ENCODE measurements at places on chromosomes 2 and 18. TPM values are rescaled to one million over a fixed set of nuclear protein-coding genes. Genes with fewer than 3 reads are reported as not detected.

The CPLX4 gene
- not detected for total RNA-seq

The LINC00305 gene
- not detected for total RNA-seq

The PLCD4 gene
- total RNA-seq = 1.0 TPM

The CXCR1 gene
- total RNA-seq = 5.3 TPM

The OTOS gene
- not detected for total RNA-seq

DNA sequence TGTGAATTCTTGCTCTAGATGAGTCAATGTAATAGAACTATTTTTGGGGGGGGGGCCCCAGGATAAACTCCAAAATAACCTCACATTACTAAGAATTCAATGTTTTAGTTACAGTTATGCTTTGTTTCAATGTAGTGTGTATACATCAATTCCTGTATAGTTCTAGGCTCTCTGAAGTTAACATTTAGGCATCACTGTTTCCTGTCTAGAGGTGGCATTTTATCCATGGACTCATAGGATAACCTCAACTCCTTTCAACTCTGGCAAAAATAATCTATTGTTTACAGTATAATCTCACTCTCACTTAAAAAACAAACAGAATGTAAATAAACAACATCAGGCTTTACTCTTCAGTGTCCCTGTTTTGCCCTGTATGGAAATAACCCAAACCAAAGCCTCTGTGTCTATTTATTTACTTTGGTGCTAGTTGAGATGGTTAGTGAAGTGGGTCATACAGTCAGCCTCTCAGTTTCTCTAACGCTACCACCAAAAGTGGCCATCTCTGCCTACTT is 79.3 kb upstream of the MMADHC start:
- no peak for DNase-seq

GRCh38 chr2:38615237-38615636 is 12.5 kb upstream of the HNRNPLL start:
- DNase-seq = no peak

DNA sequence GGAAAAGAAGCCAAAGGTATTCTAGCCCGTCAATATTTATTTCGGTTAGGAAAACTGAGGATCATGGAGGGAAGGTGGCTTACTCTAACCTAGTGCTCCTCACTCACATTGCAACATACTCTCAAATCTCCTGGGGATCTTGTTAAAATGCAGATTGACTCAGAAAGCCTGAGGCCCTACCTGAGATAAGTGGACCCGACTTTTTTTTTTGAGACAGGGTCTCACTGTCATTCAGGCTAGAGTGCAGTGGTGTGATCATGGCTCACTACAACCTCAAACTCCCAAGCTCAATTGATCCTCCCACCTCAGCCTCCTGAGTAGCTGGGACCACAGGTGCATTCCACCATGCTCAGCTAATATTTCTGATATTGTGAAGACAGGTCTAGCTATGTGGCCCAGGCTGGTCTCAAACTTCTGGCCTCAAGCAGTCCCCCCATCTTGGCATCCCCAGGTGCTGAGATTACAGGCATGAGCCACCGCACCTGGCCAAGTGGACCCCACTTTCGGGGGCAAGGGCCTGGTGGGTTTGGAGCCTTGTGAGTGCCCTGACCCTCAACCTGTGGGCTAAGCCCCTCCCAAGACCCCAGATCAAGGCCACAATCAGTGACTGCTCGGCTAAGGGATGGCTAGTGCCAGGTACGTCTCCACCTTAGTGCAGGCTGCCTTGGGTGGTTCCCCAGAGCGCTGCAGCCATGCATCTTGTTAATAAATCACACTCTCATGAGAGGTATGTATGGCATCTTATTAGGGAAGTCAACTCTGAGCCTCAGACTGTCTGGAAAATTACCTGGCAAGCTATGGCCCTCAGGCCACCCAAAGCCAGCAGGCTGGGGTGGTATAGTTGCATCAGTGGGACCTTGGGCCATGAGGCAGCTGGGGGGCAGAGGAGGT is 1.1 kb upstream of the NEURL3 start:
- no peak for DNase-seq

GRCh38 chr2:9780368-9781130 is 62.7 kb upstream of the TAF1B start:
- no peak for DNase-seq

GRCh38 chr2:156907806-156908205 is 349.7 kb upstream of the GALNT5 start:
- no peak for DNase-seq

DNA sequence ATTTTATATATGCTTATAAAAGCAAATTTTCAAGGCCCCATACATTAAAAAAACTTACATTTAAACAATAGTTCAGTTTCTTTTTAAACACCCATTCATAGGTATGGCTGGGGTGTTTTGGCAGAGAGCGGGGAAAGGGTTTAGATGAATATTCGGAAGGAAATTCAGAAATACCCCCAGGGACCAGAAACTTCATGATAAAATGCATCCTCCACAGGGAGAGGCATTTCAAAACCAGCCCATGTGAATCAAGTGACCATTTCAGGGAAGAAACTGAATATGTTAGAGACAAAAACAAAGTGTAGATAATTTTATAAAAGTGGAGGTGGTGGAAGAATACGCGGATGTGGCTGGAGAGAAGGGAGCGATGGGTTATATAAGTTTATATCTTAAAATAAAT is 327.1 kb downstream of the TGIF1 start:
- DNase-seq = no peak

GRCh38 chr18:76208678-76209306 is 286.2 kb downstream of the ZNF516 start:
- no peak for DNase-seq

GRCh38 chr2:81583311-81584108 is 1279.0 kb upstream of the LRRTM1 start:
- DNase-seq = no peak
